ENCODE measurements at places on chromosomes 1 and 21.

- no peak for DNase-seq
Measured at GRCh38 chr1:19240673-19241538, 10.4 kb downstream of the EMC1 start.

GRCh38 chr1:9129266-9130041 lies 552 bp upstream of the GPR157 start:
- DNase-seq = no peak

DNA sequence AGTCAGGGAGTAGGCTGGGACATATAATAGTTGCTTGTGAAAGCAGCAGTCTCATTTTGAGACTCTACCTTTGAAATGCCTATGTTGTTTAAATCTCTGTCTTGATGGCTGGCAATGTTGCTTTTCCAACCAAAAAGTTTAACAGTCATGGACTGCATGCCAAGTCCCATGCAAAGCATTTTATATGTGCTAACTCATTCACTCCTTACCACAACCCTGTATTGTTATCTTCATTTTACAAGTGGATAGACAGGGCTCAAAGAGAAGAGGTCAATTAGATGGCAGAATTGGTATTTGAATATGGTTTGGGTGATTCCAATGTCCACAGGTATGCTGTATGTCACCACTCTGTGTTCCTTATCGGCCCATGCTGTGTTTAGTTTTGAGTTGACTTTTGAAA lies 331.4 kb upstream of the USP24 start:
- DNase-seq = no peak

DNA sequence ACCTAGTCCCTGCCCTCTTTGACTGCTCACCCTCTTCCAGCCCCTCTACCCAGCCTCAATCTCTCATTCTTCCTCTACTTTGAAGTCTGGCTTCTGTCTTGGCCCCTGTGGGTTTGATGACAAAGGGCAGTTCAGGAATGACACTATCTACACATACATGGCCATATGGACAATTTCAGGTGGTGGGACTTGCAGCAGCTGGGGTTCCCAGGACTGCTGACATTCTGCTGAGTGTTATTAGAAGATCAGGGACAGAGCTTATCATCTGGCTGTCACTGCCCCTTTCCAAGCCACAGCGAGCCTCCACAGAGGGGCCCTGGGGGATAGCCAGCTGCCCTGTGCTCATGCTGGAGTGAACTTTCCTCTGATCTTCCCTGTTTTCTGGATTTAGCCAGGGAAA lies 97.4 kb upstream of the IPO9 start:
- no peak for DNase-seq

- no peak for DNase-seq
Measured at GRCh38 chr1:36908096-36908495, 126.2 kb downstream of the GRIK3 start.

DNA sequence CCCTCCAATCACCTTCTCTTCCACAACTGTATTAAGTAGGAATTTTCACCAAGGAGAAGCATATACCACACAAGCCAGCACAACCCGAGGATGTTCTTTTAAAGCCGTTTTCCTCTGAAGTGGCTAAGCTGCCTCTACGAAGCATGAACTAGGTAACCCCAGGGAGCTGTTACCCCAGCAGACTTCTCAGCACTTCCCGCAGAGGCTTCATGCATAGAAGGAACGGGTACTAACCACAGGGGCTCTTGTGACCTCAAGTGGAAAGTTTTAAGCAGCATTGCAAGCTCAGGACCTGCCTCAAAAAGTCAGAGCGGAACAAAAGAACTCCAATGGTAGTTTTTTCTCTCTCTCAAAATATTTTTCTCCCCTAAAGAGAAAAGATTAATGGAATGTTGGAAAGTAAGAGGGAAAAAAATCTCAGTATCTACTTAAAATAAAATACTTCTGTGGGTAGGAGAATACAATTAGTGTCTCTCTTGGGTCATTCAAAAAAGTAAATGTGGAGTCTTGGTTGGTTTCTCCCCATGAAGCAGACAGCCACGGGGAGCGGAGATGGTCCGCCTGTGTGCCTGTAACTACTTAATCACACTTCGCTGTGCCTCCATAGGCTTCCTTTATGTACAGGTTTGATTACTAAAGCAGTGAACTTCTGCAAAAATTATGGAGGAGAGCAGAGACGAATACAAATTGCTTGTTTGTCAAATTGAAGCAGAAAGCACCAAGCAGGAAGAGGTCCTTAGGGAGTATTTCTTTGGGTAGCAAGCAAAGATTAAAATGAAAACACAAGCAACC lies 40.9 kb downstream of the STX6 start:
- no peak for DNase-seq

- no peak for DNase-seq
Measured at GRCh38 chr1:214101246-214101645, 113.5 kb downstream of the PROX1 start.

- no peak for DNase-seq
Measured at GRCh38 chr21:38478782-38479181, 19.5 kb downstream of the ERG start.

GRCh38 chr1:7984811-7985210 lies 23.3 kb downstream of the PARK7 start:
- DNase-seq = no peak

GRCh38 chr1:159594625-159595405 lies 7.2 kb downstream of the APCS start:
- no peak for DNase-seq

GRCh38 chr1:225882694-225883615 lies 775 bp upstream of the TMEM63A start:
- DNase-seq = no peak

- DNase-seq = no peak
Measured at GRCh38 chr21:35989138-35989735, 71.1 kb downstream of the SETD4 start.

DNA sequence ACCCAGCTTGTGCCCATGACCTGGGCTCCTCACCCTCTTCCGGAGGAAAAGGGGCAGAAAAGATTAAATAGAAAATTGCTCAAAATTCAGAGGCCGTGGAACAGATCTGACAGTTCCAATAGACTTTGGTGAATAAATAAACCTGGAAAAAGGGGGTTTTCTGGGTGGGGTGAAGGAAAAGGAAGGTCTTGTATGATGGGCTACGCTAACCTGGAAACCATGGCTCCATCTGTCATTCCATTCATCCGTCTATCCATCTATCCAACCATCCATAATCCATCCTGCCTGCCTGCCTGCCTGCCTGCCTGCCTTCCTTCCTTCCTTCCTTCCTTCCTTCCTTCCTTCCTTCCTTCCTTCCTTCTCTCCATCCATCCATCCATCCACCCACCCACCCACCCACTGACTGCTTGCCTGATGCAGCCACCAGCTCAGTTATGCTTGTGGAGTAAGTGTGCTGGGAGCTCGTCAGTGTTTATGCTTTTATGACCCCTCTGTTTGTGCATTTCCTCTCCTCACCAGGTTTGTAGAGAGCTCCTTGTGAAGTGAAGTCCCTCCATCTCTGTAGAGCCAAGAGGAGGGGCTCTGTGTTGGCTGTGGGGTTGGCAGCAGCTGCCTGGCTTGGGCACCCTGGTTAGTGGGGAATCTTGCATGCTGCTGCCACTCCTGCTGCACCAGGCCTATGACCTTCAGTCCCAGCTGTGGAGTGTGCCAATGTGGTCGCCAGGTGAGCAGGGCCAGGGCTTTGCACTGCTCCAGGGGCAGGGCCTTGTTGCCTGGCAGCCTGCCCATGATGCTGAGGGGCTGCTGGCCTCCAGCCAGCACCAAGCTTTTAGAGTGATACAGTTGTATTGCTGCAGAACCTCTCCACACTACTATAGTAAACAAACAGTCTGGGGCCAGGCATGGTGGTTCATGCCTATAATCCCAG lies 16.0 kb upstream of the POU3F1 start:
- DNase-seq = no peak

DNA sequence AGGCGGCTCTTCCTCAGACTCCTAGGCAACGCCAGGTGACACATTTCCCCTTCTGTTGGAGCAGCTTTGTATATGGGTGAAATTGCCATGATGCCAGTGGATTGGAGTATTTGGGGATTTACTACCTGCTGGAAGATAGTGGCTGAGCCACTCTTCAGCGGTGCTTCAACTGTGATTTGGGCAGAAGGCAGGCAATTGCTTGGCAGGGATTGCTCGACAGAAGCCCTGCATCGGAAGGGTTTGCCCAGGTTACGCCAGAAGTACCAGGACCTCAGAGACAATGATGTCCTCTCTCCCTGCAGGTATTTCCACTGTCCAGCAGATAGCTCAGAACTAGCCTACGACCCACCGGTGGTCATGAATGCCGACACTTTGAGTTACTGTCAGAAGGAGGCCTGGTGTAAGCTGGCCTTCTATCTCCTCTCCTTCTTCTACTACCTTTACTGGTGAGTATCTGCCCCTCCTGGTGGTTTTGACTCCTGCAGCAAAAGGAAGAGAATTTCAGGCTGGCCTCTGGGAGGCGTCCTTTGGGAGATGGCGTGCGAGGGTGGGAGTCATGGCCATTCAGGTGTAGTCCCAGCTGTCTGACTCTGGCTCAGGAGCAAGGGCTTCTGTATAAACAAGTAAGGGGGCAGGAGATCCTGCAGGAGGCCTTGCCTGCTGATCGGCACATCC lies 118.3 kb downstream of the CNIH3 start:
- no peak for DNase-seq

GRCh38 chr1:167720965-167721616 lies 691 bp upstream of the MPZL1 start:
- no peak for DNase-seq

DNA sequence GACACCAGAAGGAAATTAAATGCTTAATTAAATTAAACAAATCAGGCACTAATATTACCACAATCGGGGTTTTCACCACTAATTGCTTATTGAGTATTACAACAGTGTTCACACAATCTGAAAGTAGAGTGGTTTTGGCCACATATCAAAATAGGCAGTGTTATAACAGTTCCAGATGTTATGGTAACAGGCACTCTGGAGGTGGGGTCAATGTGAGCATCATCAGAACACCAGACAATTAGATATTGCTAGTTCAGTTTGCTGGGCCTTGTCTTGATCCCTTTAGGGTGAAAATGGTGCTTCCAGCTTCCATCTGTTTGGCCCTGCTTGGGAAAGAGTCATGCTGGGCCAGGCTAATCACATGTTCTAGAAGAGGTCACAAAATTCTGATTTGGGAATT lies 14.5 kb upstream of the DDAH1 start:
- DNase-seq = no peak

- DNase-seq = no peak
Measured at GRCh38 chr1:207313131-207313530, 8.3 kb upstream of the CD55 start.

DNA sequence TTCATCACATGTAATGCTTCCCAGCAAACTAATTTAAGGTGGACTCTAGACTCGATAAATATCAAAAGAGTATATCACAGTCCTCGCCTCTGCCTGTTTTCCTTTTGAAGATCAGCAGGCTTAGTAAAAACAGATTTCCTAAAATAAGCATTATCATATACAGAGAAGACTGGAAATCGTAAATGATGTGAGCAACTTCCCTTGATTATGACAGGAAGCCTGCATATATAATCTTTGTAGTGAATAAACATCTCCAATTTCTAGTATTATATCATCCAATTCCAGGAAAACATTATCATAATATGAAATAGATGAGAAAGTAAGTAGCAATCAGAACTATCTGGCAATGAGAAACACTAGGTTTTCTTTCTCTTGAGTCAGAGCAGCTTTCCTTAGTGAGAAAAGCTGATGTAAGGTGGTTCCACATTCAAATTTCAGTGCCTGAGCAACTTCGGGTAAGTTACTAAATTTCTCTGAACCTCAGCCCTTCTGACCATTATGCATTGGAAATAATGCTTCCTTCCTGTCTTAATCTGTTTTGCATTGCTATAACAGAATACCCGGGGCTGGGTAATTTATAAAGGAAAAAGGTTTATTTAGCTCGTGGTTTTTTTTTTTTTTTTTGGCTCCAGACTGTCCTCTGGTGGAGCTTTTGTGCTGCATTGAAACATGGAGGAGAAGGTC lies 12.6 kb upstream of the POU2F1 start:
- no peak for DNase-seq

- no peak for DNase-seq
Measured at GRCh38 chr1:219090607-219091006, 83.1 kb upstream of the LYPLAL1 start.

DNA sequence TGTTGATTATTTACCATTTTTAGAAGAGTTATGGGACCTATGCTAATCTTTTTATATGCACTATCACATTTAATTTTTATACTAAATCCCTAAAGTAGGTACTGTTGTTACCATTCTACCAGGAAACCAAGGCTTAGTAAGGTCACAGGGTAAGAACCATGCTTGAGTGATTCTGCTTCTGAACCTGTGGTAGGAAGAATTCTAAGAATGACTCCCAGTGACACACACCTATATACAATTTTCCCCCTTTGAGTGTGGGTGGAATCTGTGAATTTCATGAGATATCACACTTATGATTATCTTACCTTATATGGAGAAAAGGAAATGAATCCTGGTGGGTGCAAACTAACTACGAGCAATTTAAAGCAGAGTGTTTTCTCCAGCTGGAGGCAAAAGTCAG lies 391.0 kb downstream of the USH2A start:
- DNase-seq = no peak

- no peak for DNase-seq
Measured at GRCh38 chr1:244054247-244054923, 3.3 kb downstream of the ZBTB18 start.

DNA sequence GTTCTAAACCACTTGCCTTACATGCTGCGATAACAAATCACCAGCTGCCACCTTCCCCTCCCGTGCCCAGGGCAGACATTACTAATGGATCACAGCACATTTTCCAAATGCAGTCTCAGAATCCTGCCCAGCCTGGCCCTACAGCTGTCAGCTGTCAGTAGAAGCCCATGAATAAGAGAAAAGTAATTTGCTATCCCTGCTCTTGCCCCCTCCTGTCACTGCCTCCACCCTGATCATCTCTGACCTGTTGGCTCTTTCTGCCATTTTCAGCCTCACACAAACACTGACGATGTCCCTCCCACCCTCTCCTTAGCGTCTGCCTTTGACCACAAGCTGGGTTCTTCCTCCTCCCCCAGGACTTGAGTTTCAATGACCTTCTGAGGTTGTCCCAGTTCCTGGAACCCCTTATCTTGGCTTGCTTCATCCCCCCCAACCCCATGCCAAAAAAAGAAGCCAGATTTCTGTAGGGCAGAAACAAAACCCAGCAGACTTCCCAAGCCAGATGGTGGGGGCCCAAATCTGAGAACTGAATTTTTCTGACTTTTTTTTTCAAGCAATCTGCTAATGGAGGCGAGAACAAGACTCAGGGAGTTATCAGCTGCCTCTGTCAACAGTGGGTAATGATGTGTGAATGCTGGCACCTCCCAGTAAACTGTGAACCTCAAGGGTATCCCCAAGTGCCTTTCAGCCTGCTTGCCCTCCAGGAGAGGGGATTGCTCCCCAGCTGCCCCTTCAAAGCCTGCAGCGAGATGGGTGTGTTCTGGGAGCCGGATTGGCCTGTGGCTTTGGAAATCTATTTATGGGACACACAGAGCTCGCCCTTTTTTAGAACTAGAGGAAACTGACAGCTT lies 216.5 kb upstream of the VAMP3 start:
- no peak for DNase-seq

DNA sequence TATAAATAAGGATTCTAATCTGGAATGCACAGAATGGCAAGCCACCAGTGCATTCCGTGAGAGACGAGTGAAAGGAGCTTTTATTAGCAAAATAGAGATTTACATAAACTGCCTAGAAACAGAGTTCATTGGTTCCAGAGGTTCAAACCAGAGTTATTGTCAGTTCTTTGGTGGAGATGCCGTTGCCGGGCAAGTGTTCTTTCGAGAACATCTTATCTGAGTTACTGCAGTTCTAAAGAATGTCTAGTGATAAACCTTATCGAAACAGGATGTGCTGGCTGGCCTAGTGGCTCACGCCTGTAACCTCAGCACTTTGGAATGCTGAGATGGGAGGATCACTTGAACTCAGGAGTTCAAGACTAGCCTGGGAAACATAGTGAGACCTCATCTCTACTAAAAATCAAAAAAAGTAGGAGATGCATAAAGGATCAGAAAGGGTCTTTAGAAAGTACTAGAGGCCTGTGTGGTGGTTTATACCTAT lies 19.9 kb upstream of the EVI5 start:
- DNase-seq = no peak

All from right renal cortex interstitium (tissue), 3 donors.